ENCODE measurements at places on chromosomes 6 and 20. TPM values are rescaled to one million over a fixed set of nuclear protein-coding genes. Genes with fewer than 3 reads are reported as not detected.
A peak's percentile ranks its signal among the peaks of the same experiment; 100 is the strongest.

PHACTR2 gene
- total RNA-seq: 59.9 TPM

- H3K4me1 ChIP-seq: no peaks in the 10 kb centered on the region
- no peaks in the 10 kb centered on the region for H3K36me3 ChIP-seq
- no peak overlapping the region for H3K27ac ChIP-seq
- no peak overlapping the region for H3K4me3 ChIP-seq
- no peak for DNase-seq
Measured at GRCh38 chr6:48412656-48413055, 301.7 kb upstream of the PTCHD4 start.

DNA sequence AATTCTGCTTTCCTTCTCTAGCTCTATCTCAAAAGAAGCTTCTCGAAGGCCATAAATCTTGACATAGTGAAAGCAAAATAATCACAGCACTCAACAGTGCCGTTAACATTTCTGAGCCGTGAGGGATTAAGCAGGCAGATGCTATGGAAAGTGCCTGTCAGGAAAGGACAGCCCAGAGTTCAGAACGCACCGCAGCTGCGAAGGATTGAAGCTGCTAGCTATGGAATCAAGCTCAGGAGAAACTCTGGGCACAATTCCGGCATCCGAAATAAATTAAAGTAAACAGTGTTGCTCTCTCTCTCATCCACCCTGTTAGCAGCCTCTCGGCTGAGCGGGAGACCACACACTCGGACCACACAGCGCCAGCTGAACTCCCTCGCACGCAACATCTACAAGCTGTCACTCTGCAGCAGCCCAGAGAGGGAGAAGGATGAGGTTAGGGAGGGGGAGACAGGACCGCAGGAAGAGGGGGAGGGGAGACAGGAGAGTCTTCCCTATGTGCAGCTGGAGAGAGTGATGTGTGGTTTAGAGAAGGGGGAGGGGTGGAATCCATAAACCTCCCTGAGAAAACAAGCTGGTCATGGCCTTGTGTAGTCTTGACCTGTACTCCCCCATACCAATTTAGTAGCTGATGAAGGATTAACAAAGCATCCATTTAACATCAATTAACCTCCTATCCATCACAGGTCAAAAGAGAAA lies 9.0 kb downstream of the EXOC2 start:
- H3K27ac ChIP-seq: peak overlapping the region; percentile 74
- no peaks in the 10 kb centered on the region for H3K36me3 ChIP-seq
- peaks cover 42% of the 10 kb centered on the region for H3K4me1 ChIP-seq
- no peak for DNase-seq
- H3K4me3 ChIP-seq: peak overlapping the region; percentile 46

- no peaks in the 10 kb centered on the region for H3K4me1 ChIP-seq
- no peak for DNase-seq
- H3K27me3 ChIP-seq: no peaks in the 10 kb centered on the region
- H3K4me3 ChIP-seq: no peak overlapping the region
- H3K27ac ChIP-seq: no peak overlapping the region
Measured at GRCh38 chr6:11908436-11909105, 103.5 kb upstream of the HIVEP1 start.
